Panc1 (cell line): ENCODE measurements at places on chromosomes 3 and 15.

GRCh38 chr3:147218965-147219364 lies 187.4 kb downstream of the ZIC4 start:
- H3K27ac ChIP-seq, result no peak overlapping the region
- H3K27me3 ChIP-seq, result no peaks in the 10 kb centered on the region
- no peak overlapping the region for H3K4me3 ChIP-seq

GRCh38 chr3:71219744-71220638 lies 363.5 kb downstream of the FOXP1 start:
- H3K4me3 ChIP-seq, result no peak overlapping the region
- no peaks in the 10 kb centered on the region for H3K36me3 ChIP-seq
- no peak overlapping the region for H3K27ac ChIP-seq
- DNase-seq, result no peak
- H3K4me1 ChIP-seq, result no peaks in the 10 kb centered on the region

DNA sequence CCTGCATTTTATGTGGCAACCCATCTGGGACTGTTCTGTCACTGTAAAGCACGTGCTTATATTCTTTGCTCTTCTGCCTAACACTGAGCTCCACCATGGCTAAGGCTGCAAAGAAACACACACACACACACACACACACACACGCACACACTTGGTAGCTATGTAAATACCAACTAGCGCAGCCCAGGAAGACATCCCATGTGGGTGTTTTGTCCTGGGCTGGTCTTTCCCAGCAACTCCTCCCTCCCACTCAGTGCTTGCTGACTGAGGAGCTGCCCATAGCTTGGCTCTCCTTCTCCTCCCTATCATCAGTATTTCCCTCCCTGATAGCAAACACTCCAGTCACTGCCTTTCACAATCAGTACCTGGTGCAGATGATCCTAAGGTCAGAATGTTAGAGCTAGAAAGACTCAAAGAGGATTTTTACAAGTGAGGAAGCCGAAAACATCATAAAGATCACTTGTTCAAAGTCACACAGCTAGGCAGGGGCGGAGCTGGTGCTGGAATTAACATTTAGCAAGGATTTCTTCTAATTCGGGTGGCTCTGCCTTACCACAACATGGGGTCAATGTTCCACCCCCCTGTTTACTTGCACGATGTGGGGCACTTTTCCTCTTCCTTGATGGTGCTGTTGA lies 377.1 kb upstream of the TBL1XR1 start:
- no peak overlapping the region for H3K4me3 ChIP-seq
- no peaks in the 10 kb centered on the region for H3K36me3 ChIP-seq
- DNase-seq, result no peak

- H3K4me1 ChIP-seq, result no peaks in the 10 kb centered on the region
- DNase-seq, result no peak
- H3K27ac ChIP-seq, result no peak overlapping the region
- H3K4me3 ChIP-seq, result no peak overlapping the region
These were observed 28.7 kb downstream of the TAMM41 start for GRCh38 chr3:11818033-11818432.

DNA sequence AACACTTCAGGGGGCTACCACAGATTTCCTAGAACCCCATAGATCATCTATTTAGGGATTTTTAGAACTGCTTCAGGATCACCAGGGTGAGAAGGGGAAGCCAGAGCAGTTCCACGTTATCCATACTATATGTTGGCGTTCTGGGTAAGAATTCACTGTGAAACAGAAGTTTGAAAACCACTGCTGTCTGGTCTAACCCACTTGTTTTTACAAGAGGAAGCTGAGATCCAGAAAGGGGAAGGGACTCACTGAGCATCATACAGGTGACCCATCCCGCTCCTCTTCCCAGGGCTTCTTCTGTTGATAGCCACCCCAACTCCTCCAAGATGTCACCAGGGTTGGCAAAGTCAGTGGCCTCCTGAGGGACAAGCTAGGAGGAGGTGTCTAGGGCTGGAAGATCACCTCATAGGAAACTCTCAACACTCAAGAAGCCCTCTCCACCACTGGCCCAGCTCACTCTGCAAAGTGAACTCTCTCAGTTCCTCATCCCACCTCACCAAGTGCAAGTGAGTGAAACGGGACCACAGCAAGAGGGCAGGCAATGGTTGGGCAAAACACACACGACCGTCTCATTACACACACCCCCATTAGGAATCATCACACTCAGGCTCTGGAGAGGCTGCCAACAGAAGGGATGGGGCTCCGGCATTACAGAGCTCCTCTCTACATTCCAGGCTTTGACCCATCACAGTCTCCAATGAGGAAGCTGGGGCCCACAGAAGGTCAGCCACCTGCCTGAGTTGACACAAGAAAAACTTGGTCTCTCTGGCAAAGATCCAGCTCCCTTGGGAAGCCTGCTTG lies 1.8 kb downstream of the DAPK2 start:
- H3K27me3 ChIP-seq, result no peaks in the 10 kb centered on the region
- H3K4me1 ChIP-seq, result peaks cover 4% of the 10 kb centered on the region
- H3K27ac ChIP-seq, result no peak overlapping the region
- DNase-seq, result no peak
- H3K4me3 ChIP-seq, result no peak overlapping the region
